ENCODE measurements at places on chromosomes 5 and 9.

- DNase-seq = no peak
Observed at GRCh38 chr5:75824323-75824722, 107.1 kb upstream of the POC5 start.

GRCh38 chr5:138978080-138978479 lies 102.9 kb upstream of the LRRTM2 start:
- DNase-seq = no peak

- DNase-seq = no peak
Observed at GRCh38 chr9:129138476-129139232, 27.4 kb downstream of the PTPA start.

DNA sequence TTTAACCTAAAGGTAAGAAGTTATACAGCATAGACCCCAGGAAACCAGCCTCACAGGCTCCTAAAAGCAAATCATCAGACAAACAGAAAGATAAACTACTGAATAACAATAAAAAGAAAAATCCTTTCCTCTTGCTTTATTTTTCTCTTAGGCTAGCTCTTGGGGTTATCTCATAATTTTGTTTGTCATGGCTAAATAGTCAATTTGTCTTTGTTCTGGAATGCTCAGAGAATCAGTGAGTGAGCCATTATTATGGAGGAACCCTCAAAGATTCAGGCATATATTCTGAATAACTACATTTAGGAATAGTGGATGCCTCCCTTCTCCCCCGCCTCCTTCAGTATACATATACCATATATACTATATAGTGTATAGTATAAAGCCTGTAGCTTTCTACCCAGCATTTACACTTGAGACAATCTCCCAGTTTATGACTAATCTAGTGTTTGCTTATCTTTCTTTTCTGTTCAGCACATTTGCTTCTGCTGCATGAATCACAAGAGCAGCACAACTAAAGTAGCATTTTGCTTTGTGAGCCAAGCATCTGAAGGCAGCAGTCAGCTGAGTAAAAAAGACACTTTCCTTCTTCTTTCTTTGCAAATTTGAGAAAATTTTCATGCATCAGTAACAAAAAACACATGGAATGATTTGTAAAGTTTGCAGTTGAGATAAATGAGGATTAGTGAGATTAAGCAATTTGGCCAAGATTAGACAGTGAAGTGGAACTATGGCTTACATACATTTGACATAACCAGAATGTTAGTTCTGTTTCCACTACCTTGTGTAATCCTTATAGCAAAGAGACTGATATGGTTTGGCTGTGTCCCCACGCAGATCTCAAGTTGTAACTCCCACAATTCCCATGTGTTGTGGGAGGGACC lies 45.3 kb upstream of the PPP3R2 start:
- no peak for DNase-seq

DNA sequence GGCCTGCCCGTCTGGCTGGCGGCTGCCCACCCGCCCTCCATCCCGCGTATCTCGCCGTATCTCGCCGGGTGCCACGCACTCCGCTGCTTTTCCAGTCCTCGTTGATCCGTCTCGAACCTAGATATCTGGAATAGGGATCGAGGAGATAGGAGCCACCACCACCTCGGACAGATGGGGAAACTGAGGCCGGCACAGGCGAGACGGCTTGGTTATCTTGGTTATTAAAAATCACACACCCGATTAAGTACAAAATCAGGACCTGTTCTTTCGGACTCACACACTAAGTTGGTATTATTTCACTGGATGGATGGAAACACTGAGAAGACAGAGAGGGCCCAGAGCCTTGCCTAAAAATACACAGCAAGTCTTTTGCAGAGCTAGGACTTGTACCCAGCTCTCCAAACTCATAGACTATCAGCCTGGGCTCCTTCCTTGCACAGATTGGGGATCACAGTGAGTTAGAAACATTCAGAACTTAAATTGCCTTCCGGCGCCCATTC lies 678 bp downstream of the SLC26A2 start:
- DNase-seq = no peak

DNA sequence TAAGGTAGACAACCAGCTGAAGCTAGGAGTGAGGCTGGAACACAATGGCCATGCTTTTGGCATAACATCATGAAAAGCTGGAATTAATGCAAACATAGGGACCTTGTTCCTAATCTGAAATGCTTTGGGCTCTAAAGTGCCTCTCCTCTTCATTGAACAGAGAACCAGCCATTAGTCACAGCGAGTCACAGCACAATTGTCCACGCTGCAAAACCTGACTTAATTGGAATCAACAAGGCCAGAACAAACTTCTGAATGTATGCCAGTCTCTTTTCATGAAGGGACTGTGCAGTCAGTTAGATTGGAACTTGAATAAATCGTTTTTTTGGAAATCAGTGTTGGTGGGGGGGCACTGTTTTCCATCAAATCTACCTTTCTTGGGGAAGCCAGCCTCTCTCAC lies 96.5 kb downstream of the JAKMIP2 start:
- DNase-seq = no peak

DNA sequence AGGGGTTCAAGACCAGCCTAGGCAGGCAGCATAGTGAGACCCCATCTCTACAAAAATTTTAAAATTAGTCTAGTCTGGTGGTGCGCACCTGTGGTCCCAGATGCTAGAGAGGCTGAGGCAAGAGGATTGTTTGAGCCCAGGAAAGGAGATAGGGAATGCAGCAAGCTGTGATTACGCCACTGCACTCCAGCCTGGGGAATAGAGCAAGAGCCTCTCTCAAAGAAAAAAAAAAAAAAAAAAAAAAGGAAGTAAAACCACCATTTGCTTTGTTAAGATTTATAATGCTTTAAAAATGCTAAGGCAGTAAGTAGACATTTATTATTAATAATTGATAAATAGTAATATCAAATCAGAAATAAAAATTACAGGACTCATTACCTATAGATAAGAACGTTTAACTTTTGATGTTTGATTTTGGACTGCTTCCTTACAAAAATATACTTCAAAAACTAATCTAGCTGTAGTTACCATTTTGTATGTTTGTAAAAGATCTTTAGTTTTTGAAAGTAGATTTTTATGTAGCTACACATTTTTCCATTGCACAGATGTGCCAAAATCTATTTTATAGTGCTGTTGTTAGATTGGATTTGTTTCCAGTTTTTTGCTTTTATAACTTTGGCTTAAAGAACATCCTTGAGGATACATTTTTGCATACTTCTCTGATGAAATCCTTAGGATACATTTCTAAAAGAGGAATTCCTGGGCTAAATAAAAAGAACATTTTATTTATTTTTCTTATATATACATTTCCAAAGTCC lies 86.4 kb downstream of the INIP start:
- no peak for DNase-seq

GRCh38 chr9:130990978-130991777 lies 17.8 kb upstream of the LAMC3 start:
- DNase-seq = no peak

DNA sequence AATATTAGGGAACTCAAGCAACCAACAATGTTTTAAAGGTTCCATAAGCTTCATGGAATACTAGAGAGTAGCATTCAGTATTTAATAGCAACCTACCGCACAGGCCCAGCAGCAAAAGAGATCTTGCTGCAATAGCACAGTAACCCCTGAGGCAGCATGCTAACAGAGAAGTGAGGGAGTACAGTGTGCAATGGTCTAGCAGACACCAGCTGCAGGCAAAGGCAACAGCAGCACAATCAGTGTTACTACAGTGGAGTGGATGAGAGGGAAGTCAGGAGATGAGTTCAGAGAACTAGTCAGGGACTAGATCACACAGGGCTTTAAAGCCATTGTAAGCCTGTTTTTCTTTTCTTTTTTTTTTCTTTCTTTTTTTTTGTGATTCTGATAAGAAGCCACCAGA lies 2.8 kb downstream of the TICAM2 start:
- no peak for DNase-seq

GRCh38 chr5:473551-474192 lies 30.7 kb downstream of the EXOC3 start:
- DNase-seq = peak; percentile 17

GRCh38 chr9:83476513-83476912 lies 61.7 kb downstream of the FRMD3 start:
- DNase-seq = no peak

DNA sequence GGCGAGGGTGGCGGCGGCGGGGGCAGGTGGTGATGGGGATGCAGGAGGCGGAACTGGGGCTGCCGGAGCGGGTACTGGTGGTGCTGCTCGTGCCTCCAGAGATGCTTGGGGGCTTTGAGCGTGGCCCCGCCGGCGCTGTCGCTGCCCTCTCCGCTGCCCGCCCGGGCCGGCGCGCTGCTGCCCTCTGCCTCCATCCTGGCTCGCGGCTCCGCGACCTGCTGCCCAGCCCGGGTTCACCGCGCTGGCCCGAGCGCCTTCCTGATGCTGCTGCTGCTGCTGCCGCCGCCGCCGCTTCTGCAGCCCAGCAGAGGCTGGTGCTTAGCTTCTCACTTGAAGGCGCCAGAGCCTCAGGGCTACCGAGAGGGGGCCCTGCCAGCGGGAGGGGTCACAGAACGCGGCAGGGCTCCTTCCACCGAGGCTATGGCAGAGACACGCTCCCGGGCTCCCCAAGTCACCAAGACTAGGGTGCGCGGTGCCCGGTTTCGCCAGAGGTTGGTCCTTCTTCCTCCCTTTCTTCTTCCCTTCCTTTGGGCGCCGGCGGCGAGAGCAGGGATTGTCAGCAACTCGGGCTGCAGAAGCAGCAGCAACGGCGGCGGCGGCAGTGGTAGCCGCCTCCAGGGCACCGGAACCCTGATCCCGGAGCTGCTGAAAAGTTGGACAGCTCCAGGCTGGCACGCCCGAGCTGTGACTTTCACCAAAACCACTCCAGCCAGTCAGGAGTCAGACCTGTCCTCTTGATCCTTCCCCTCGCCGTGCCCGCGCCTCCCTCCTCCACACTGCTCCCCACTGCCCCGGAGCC lies at the start of gene PDE4D:
TSS of gene PDE4D (minus strand) at position 298 of the 799 bp plus-strand sequence.
- DNase-seq = no peak
